ENCODE measurements at places on chromosomes 7 and 10.

DNA sequence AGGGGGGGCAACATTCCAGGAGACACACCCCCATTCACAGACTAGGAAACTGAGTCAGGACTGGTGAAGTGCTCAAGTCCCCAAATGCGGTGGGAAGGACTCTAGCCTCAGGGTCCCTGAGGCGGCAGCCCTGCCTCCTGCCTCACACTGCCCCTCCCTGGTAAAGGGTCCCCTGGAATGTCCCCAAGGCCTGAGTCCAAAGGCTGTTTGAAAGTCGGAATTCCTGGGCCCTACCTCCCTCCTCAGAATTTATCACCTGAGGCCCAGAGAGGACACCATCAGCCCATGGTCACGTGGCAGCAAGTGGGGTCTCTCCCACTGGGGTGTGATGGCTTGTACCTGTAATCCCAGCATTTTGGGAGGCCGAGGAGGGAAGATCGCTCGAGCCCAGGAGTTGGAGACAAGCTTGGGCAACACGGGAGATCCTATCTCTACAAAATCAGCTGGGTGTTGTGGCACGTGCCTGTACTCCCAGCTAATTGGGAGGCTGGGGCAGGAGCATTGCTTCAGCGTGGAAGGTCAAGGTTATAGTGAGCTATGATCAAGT is 110.3 kb upstream of the TNRC18 start:
- no peak for DNase-seq

- no peak for DNase-seq
Observed at GRCh38 chr7:115561335-115562110, 469.0 kb downstream of the TFEC start.

DNA sequence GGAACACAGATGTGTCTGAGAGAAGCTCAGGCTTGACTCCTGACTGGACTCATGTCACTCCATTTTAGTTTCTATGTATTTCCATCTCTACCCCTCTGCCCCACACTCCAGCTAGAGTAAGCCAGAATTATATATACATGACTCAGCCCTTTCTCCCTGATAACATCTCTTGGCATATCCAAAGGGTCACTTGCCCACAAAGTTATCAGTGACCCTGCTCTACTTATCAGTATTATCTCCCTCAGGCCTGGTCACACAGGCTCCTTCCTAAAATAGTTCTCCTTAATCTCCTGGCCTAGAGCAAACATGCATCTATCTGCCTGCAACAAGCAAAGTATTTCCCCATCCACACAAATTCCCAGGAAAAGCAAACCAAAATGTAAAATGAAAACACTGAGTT is 598.3 kb downstream of the SUGCT start:
- no peak for DNase-seq

GRCh38 chr10:77357611-77358310 is 279.8 kb downstream of the KCNMA1 start:
- DNase-seq: no peak

GRCh38 chr10:90674928-90675327 is 182.9 kb downstream of the HTR7 start:
- DNase-seq: no peak

- no peak for DNase-seq
Observed at GRCh38 chr7:15495170-15495569, 66.6 kb downstream of the AGMO start.

DNA sequence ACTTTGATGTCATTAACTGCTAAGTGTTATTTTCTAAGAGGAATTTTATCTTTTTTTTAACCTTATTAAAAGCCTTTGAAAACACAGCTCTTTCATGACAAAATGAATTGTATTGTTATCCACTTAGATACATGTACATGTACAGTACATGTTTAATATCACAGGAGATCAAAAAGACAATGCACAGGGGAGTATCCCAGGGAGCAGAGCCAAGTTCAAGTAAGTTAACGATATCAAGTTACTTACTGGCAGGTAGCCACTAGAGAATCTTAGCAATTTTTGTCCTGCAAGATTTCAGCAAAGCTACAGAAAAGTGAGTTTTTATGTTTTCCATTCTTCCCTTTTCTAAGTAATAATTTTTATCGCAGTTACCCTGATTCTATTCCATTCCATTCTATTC is 33.9 kb upstream of the ARL4A start:
- DNase-seq: no peak

DNA sequence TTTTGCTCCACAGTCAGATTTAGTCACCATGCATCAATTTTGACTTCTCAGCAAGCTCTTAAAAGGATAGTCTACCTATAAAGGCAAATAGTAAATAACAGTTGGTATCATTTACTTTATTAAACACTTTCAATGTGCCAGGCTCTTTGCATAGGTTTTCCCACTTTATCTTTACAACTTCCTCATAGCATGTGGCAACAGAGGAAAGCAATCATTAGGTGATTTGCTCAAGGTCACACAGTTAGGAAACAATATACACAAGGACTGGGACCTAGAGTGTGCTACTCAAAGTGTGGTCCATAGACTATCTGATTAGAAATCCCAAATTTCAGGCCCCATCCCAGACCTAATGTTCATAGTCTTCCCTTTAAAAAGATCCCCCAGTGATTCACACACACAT is 212.3 kb downstream of the MTERF1 start:
- no peak for DNase-seq

DNA sequence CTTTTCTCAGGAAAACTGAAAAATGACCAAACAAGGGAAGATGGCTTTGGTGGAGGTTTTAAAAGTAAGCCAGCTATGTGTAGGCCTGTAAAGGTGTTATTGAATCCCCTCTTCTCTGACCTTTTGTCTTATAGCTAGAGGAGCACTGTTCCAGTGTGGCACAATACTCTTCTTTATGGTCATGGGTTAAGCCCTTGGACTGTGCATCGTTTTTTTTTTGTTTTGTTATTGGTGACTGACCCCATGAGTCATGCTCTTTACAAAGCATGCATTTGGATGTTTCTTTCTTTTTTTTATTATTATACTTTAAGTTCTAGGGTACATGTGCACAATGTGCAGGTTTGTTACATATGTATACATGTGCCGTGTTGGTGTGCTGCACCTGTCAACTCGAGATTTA is 19.6 kb upstream of the FAM25A start:
- no peak for DNase-seq

GRCh38 chr10:126935263-126935946 is 30.2 kb downstream of the DOCK1 start:
- no peak for DNase-seq

GRCh38 chr10:116648903-116649302 is 28.1 kb downstream of the PNLIPRP2 start:
- DNase-seq: no peak

DNA sequence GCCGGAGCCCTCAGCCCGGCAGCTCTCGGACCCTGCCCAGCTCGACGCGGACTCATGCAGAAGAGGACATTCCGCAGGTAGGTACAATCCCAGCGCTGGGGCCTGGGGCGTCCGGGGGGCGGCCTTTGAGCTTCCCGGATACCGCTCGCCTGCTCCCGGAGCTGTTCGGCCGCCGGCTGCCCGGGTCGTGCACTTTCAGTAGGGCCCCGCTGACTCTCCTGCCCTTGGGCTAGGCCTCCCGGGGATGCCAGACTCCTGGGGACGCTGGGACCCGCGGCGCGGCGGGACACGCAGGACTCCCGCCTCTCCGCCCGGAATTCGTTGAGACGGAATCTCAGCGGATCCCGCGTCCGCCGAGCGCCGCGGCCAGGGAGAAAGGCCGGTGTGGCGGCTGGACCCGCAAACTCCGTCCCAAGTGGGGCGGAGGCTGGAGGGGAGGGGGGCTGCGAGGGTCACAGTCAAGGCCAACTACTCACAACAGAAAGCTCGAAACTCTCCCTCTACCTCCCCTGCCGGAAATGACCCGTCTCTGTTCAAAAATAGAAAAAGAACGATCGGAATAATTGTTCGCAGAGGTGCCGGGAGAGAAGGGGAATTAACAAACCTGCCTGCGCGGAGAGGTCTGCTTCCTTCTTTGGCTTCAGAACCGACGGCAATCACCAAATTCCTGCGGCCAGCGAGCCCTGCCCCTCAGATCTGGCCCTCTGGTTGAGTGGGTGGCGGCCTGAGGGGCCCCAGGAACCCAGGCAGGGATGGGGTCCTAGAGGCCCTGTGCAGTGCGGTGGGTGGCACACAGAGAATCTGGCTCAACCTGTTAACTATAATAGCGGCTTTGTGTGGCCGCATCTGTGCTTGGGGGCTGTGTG is 9.2 kb downstream of the TLX1 start:
- DNase-seq: no peak

GRCh38 chr7:119929891-119930290 is 343.1 kb upstream of the KCND2 start:
- DNase-seq: no peak

- no peak for DNase-seq
Observed at GRCh38 chr10:28508304-28508925, 24.5 kb upstream of the WAC start.

DNA sequence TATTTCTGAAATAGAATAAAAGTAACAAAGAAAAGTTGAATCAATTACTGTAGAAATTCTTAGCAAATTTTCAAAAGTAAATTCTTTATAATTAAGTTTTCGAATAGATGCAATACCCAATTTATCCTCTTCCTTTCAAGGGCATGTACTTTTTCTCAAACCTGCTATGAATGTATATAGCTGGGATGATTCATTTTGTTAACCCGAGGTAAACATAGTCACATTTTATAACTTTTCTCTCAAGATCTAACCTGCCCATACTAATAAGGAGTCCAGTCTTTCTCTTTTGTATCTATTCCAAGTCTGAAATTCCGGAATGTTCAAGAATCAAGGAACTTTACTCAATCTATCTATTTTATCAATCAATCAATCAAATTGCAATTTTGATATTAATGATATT is 1072.9 kb downstream of the REEP3 start:
- no peak for DNase-seq

- no peak for DNase-seq
Observed at GRCh38 chr7:8215648-8216333, 46.2 kb downstream of the ICA1 start.

GRCh38 chr7:65910237-65910636 is 37.4 kb downstream of the VKORC1L1 start:
- no peak for DNase-seq

GRCh38 chr10:43322331-43322730 is 49.1 kb upstream of the FXYD4 start:
- DNase-seq: no peak

GRCh38 chr7:42726066-42726785 is 185.6 kb downstream of the C7orf25 start:
- no peak for DNase-seq

GRCh38 chr7:30557245-30557644 is 37.4 kb upstream of the GARS1 start:
- no peak for DNase-seq

DNA sequence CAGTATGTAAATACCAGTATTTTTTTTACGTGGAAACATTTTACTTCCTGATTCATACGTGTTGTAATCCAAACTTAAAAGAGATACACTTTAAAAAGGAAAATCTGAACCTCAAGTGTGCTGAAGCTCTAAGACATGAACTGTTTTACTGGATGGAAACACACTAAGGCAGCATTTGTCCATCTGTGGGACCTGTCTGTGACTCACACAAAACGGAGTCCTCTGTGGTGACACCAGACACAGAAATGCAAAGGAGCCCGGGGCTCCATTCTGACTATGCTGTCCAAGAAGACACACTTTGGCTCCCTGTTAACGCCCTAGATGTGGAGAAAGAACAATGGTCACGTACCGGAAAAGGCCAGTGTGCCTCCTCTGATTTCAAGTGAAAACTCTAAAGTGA is 23.9 kb downstream of the RNF133 start:
- no peak for DNase-seq

DNA sequence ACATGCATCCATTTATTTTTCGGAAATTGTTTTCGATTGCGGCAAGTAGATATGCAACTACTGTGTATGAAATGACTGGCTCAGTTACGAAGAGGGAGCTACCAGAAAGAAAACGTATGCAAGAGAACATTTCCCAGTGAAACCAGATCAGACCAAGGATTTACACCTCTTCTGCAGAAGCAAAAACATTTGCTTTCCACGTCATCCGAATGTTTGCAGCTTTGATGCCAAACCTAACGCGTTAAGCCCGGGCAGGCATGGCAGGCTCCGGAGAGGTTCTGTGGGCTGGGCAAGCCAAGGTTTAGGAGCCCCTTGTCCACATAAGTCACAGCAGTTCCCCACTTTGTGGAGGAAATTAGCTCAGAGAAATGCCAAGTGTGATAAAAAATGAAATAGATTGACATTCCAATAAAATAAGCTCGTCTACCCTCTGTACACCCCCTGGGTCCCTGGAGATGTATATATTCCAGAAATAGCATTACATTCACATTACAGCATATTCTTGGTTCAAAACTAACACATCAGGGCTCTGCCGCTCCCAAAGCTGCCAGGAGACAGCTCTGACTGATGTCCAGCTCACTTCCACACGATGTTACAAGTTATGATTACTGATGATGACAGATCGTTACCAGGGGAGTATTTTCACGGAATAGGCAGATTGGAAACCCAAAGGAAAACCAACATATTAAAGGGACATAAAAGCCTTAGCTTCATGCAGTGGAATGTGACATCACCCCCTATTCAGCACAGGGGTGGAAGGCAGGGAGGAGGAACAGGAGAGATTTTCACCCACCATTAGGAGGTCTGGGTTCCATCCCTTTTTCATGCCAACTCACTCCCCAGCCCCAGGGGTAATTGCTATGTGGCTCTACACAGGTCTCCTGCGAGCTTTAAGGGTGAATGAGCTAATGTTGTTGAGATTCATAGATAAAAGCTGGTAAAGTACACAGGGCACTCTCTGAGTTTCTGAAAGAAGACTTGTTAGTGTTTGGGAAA is 81.5 kb downstream of the LYZL1 start:
- DNase-seq: no peak

- DNase-seq: no peak
Observed at GRCh38 chr7:110336423-110336822, 754.5 kb upstream of the LRRN3 start.

GRCh38 chr7:155874411-155874810 is 62.1 kb upstream of the SHH start:
- no peak for DNase-seq

- no peak for DNase-seq
Observed at GRCh38 chr7:8561449-8561848, 128.0 kb downstream of the NXPH1 start.

- no peak for DNase-seq
Observed at GRCh38 chr7:40297741-40298311, 163.0 kb downstream of the SUGCT start.

DNA sequence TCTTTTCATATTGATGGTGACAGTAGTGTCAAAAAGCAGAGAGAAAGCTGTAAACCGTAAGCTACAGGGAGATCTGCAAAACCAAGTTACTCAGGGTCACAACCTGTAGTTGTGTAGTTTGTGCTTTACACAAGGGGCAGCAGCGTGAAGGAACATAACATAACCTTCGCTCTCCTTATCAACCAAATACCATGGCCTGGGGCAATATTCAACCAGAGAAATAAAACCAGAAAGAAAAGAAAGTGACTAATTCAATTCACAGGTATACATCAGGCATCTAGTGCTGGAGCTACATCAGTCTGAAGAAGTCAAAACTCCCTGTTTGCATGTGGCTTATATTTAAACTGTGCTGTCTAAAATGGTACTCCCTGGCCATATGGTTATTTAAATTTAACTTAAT is 224.3 kb downstream of the TWIST1 start:
- DNase-seq: no peak

DNA sequence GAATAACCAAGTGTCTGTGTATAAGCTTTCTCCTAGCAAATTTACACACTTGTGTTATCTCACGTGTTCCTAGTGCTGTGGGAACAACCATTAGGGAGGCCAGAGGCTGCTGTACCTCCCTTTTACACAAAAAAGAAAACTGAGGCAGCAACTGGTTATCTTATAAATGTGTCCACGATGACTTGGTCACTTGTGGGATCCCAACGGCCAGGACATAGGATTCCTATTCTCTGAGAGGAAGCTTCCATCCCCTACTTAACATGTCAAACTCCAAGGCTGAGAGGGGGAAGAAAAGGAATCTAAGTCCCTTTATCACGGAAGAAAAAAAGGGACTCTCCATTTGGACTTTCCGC is 484 bp downstream of the ZNF438 start:
- no peak for DNase-seq

GRCh38 chr7:44884621-44885393 is 523 bp downstream of the PURB start:
- no peak for DNase-seq

Measured in NCI-H2081 treated with DMSO at 0.1 percent for 48 hours (cell line).